ENCODE measurements at places on chromosomes 5 and 9. TPM values are rescaled to one million over a fixed set of nuclear protein-coding genes. Genes with fewer than 3 reads are reported as not detected.

Gene PCDHGB7
- total RNA-seq, result 4.8 TPM

Gene IFNK
- not detected for total RNA-seq

Gene OTULINL
- total RNA-seq, result 0.14 TPM

Gene IL17B
- not detected for total RNA-seq

Gene BSPRY
- total RNA-seq, result not detected

DNA sequence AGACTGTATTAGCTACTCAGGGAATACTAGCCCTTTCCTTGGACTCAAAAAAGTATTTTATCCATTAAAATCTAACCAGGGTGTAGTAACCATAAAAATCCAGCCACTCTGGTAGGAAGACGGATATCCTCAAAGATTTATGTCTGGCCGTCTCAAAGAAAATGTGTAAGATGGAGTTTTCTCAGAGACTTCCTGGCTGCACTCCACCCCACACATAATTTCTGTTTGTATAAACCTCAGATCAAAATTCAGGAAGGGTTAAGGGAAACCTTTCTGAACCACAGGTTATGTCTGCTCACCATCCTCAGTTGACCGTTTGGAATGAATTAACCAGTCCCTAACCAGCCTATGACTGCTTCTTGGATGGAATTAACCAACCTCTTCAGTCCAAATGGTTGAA, 13.8 kb upstream of the SMIM23 start:
- DNase-seq, result no peak

DNA sequence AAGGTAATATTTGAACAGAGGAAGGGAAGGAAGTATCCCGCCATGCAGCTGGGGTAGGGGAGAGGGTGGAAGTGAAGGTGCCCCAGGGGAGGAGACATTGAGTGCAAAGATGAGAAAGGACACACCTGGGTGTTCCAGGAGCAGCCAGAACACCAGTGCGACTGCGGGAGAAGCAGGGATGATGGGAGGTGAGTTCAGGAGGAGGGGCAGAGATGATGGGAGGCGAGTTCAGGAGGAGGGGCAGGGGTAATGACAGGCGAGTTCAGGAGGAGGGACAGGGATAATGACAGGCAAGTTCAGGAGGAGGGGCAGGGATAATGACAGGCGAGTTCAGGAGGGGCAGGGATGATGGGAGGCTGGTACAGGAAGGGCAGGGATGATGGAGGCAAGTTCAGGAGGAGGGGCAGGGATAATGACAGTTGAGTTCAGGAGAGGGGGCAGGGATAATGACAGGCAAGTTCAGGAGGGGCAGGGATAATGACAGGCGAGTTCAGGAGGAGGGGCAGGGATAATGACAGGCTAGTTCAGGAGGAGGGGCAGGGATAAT, 17.2 kb upstream of the SPOCK1 start:
- no peak for DNase-seq

GRCh38 chr5:139650031-139650688, 2.0 kb downstream of the CXXC5 start:
- DNase-seq, result no peak

- DNase-seq, result no peak
Measured at GRCh38 chr5:170619869-170620268, 116.0 kb downstream of the KCNIP1 start.
